ENCODE measurements at places on chromosomes 2 and 18. TPM values are rescaled to one million over a fixed set of nuclear protein-coding genes. Genes with fewer than 3 reads are reported as not detected.

Gene MAP2
- not detected for total RNA-seq

GRCh38 chr2:150644298-150645067 is 157.0 kb upstream of the RND3 start:
- DNase-seq = no peak

DNA sequence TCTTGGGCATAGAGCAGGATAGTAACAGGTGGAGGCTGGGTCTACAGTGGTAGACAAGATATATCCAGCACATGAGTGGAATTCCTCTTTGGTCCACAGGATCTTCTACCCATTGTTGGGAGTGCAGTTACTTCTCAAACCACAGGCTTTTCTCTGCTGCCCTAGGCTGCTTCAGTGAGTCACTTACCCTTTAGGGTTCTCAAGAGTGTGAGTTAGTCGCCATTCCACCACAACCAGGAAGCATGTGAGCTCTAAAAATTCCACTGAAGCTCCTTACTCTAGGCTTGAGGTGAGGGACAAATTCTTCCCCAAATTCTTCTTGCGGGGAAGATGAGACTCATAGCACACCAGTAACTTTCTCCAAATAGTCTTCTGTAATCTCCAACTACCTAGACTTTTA is 189.4 kb downstream of the PLCL1 start:
- no peak for DNase-seq

Gene ZNF385B
- total RNA-seq = not detected

- DNase-seq = no peak
These were observed 486.9 kb upstream of the RAB6C start for GRCh38 chr2:129492548-129492947.

Gene CNNM3
- 16.6 TPM for total RNA-seq

GRCh38 chr2:193482557-193482956 is 1287.8 kb upstream of the TMEFF2 start:
- DNase-seq = no peak

- no peak for DNase-seq
These were observed 368.1 kb upstream of the NETO1 start for GRCh38 chr18:73235921-73236320.

- no peak for DNase-seq
These were observed 1.8 kb downstream of the DSC3 start for GRCh38 chr18:31040686-31041270.

DNA sequence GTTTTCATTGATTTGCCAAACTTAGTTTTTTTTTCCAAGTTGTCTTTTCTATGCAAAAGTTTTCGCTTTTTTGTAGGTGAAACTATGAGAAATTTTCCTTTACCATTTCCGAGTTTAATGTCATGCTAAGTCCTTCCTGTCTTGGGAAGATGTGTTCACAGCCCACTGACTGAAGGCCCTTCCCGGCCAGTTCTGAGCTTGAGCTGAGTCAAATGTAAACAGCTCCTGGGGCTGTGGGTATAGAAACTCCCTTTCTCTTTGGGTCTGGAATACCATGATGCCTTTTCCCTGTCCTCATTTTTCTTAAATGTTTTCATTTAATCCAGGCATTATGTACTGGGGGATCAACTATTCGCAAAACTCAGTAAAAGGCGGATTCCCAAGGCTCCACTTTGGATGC is 69.8 kb upstream of the IL1R1 start:
- no peak for DNase-seq

Gene RASGRP3
- 2.7 TPM for total RNA-seq

GRCh38 chr2:205965707-205966106 is 120.3 kb downstream of the INO80D start:
- no peak for DNase-seq

Gene HJURP
- total RNA-seq = 38.5 TPM

Gene CFAP221
- 2.7 TPM for total RNA-seq

GRCh38 chr2:170514140-170514539 is 201.0 kb upstream of the SP5 start:
- DNase-seq = no peak

GRCh38 chr2:141517852-141518421 is 612.9 kb downstream of the LRP1B start:
- DNase-seq = no peak

Gene PTPRM
- total RNA-seq = not detected

Gene FIGN
- 3.7 TPM for total RNA-seq

DNA sequence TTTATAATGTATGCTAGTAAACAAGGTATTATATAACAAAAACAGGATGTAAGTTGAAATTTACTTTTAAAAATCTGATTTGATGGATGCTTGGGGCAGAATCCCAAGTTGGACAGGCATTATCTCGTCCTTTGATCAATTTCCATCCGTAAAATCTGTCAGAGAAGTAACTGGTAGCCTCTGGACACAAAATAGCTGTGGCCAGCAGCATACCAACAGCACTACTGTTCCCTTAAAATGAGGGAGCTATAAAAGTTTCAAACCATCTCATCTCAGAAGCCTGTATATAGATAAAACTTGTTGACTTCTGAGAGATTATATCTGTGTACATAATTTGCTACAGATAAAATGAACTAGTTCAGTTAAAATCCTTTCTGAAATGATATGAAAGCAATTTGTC is 14.7 kb upstream of the METAP1D start:
- DNase-seq = no peak

DNA sequence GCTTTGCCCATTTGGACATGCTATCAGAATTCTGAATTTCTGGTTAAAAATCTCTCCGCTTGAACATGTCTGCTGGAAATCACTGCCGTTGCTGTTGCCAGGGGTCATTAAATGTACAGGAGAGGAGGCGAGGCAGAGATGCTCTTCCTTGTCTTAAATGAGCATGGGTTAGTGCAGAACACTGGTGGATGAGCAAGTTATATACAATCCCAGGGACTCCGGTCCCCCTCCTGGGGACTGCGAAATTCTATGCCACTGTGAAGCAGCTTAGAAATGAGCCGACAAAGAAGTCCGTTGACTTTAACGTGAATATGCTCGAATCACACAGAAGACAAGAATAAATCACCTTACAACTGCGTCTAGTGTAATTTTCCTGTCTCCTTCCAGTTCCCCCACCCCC is 95.1 kb upstream of the KLHL14 start:
- DNase-seq = no peak

GRCh38 chr2:222677981-222678380 is 6.5 kb downstream of the MOGAT1 start:
- no peak for DNase-seq

- DNase-seq = no peak
These were observed 60.9 kb upstream of the IL1R1 start for GRCh38 chr2:102081606-102082005.

Gene TUBA3D
- total RNA-seq = not detected

GRCh38 chr2:9144617-9145016 is 62.0 kb upstream of the ASAP2 start:
- DNase-seq = no peak

Gene TBR1
- not detected for total RNA-seq

- DNase-seq = no peak
These were observed 8.5 kb downstream of the RAX start for GRCh38 chr18:59264651-59265245.

DNA sequence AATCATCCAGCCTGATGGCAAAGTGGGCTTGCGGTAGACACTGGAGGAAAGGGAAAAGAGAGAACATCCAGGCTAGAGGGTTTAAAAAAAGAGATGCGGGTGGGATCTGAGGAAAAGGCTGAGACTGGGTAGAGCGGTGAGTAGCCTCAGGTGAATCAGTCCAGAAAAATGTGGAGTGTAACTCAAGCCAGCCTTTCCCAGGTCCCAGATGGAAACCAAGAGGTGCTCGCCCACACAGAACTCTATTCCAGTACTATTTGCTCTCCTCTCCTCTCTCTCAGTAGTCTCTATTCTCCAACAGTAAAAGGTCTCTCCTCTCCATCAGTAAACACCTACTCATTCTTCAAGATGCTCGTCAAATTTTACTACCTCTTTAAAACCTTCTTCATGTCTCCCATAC is 38.3 kb upstream of the NRP2 start:
- DNase-seq = no peak

DNA sequence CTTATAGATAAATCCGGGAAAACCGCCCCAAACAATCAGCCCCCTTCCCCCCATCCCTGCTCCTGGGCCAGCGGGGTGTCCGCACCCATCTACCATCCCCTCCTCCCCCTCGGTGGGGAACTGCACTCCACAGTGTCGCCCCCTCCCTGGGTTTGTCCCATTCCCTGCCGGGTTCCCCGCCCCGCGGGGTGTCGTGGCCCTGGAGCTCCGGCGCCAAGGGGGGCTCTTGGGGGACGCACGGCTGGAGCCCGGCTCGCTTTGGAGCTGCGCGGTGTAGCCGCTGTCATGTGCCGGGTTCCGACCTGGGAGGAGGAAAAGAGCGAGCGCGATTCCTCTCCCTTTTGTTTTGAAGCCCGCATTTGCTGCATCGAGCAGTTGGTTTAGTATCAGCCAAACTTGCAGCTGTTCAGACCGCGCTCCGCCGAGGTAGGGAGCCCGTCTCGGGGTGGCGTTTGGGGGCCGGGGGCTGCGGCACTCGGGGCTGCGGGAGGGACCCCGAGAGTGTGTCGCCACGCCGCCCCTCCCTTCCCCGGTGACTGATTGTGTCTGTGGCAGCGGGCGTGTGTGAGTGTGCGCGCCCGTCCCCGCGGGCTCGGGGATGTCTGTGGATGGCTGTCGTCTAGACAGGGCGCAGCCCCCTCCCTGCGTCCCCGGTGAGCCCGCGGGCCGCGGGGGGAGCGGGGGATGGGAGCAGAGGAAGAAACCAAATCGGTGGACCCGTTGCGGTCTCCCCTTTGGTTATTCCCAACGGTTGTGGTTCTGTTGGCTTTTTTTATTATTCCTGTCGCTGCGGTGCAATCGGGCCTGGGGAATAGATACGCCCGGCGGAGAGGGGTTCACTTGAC is 797 bp downstream of the CTIF start:
- DNase-seq = peak; percentile 50

GRCh38 chr18:72107647-72108383 is 436.3 kb downstream of the CBLN2 start:
- peak; percentile 10 for DNase-seq

Gene LIMS3
- not detected for total RNA-seq

DNA sequence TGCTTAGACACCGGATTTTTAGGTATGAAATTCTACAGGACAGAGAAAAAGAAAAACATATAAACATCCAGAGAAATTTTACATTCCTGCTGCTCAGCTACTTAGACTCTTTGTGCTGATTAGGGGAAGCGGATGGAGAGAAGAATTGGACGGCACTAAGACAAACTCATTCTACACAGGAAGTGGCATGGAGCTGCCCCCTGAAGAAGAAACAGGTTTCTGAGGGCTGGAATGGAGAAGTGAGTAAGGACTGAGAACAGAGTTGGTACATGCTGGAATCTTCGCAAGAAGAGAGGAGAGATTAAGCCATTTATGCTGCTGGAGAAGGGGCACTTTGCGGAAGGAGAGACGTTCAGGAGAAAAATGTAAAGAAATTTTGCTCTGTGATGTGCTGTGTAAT is 253.0 kb upstream of the ERBB4 start:
- no peak for DNase-seq

Gene OR6B2
- total RNA-seq = not detected

DNA sequence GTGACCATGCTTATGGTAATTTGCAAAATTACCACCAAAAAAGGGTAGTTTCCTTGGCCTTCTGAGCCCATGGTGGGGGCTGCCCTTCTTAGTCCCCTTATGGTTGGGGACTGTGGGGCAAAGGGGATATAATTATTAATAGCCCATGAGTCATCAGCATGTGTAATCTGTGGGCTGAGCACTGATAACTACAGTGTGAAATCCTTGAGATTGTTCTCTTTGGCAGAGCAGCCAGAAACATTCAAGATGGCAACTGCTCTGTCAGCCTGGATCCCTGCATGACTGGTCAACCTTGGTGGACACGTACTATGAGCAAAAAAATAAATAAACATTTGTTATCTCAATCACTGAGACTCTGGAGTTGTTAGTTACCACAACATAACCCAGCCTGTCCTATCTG is 61.3 kb downstream of the MGAT4A start:
- no peak for DNase-seq

DNA sequence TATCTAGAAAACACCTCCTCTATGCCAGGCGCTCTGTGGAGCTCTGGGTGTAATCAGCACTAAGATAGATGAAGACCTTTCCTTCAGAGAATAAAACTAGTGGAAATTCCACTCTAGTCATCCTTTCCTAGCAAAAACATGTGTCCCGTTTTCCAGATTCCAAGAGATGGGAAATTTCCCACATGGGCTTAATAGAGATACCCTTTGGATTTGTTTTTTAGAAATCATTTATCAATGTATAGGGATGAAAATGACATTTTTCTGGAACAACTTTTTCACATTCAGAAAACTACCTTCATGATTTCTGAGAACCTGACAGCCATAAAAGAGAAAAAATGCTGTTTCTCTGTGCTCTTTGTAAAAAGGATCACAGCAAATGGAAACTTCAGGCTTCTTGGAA is 152.1 kb downstream of the NCKAP5 start:
- DNase-seq = no peak

- DNase-seq = no peak
These were observed 13.5 kb downstream of the TNFRSF11A start for GRCh38 chr18:62338446-62339105.

DNA sequence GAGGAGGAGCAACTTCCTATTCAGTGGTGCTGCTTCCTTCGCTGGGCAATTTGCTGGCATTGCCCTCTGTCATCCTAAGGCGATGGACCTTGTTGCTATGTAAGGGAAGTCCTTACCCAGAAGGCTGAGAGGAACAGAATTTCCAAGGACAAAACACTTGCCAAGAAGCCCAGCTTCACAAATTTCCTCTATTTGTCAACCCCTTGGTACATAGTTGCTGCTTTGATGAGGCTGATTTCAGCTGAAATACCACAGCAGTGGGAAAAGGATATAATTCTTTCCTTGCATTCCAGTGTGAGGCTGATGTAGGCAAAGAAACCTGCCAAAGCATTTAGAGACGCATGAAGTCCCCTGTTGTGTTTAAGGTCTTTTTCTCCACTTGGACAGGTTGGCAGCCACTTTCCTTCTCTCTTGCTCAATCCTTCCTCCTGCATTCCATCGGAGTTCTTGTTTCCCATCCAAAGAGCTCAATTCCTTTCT is 16.4 kb upstream of the ST3GAL5 start:
- no peak for DNase-seq

GRCh38 chr2:100753881-100754280 is 66.1 kb upstream of the NPAS2 start:
- DNase-seq = no peak

- no peak for DNase-seq
These were observed 366.1 kb downstream of the EN1 start for GRCh38 chr2:118481299-118481698.

Gene NEU2
- not detected for total RNA-seq

- DNase-seq = no peak
These were observed 1113.6 kb upstream of the PIK3C3 start for GRCh38 chr18:40841467-40841866.

- no peak for DNase-seq
These were observed 1097.1 kb upstream of the SLC39A10 start for GRCh38 chr2:194559964-194560363.

Measured in G401 (cell line).